ENCODE measurements at places on chromosomes 5 and 9. TPM values are rescaled to one million over a fixed set of nuclear protein-coding genes. Genes with fewer than 3 reads are reported as not detected.

DNA sequence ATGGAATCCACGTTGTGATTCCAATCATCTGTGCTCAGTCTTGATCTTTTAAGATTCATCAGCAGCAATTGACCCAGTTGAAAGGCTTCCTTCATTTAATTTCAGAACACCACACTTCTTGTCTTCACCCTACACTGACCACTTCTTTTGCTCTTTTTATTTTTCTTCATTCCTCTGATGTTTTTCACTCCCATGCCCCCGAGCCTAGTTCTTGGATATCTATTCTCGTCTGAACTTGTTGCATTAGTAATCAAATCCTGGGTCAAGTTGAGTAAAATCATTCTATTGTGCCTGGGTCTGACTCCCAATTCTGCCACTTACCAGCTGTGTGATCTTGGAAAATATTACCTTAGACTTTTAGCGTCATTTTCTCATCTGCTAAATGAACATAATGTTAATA lies 356.5 kb downstream of the CDH12 start:
- no peak overlapping the region for H3K27ac ChIP-seq
- H3K4me1 ChIP-seq = no peaks in the 10 kb centered on the region
- H3K27me3 ChIP-seq = no peaks in the 10 kb centered on the region
- DNase-seq = no peak
- H3K36me3 ChIP-seq = no peaks in the 10 kb centered on the region
- no peak overlapping the region for H3K4me3 ChIP-seq

- H3K4me1 ChIP-seq = peaks cover 11% of the 10 kb centered on the region
- H3K27me3 ChIP-seq = no peaks in the 10 kb centered on the region
- no peak overlapping the region for H3K27ac ChIP-seq
- no peak overlapping the region for H3K4me3 ChIP-seq
- DNase-seq = no peak
- H3K36me3 ChIP-seq = no peaks in the 10 kb centered on the region
Observed at GRCh38 chr5:145859897-145860296, 12.9 kb downstream of the GRXCR2 start.

DNA sequence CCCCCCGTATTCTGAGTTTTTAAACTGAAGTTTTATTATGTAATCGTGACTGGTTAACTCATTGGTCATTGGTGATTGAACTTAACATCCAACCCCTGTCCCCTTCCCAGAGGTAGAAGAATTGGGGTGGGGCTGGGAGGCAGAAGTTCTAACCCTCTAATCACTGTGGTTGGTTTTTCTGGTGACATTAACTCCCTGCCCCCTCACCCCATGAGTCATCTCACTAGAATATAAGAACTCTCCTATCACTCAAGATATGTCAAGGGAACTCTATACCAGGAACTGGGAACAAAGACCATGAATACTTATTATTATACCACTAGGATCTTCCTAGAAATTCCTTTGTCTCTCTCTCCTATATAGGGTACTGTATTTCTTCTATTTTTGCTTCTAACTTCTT lies 52.3 kb upstream of the CAVIN4 start:
- H3K4me3 ChIP-seq = no peak overlapping the region
- DNase-seq = no peak
- no peaks in the 10 kb centered on the region for H3K4me1 ChIP-seq
- H3K36me3 ChIP-seq = no peaks in the 10 kb centered on the region
- no peaks in the 10 kb centered on the region for H3K27me3 ChIP-seq

DNA sequence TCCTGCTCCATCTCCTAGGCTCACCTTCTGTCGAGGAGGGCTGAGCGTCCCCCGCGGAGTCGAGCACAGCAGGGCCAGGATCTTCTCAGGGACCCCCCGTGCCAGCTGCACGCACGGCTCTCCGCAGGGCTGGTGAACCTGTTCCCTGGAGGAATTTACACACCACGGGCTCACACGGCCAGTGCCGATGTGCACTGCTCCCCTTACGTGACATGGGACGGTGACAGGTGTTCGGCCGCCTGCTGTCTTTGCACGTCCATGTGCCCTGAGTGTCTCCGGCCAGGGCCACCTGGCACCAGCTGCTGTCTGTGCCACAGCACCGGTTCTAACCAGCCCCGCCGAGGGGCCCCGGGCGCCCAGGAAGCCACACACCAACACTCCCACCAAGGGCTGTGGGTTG lies 8.7 kb upstream of the AGPAT2 start:
- no peak for DNase-seq
- H3K4me3 ChIP-seq = no peak overlapping the region
- H3K36me3 ChIP-seq = no peaks in the 10 kb centered on the region
- peaks cover 30% of the 10 kb centered on the region for H3K27me3 ChIP-seq

- H3K4me3 ChIP-seq = peak within 1 kb of the TSS; percentile 73
- peaks cover 12% of the 10 kb centered on the region for H3K4me1 ChIP-seq
- DNase-seq = peak; percentile 95
- no peaks in the 10 kb centered on the region for H3K36me3 ChIP-seq
- H3K27ac ChIP-seq = peak within 1 kb of the TSS; percentile 83
- no peaks in the 10 kb centered on the region for H3K27me3 ChIP-seq
Observed at GRCh38 chr9:32384364-32385151, at the start of gene ACO1. ACO1 (plus strand) TSS chr9:32384643; CDS start chr9:32405507, 20,864 bp downstream.

DNA sequence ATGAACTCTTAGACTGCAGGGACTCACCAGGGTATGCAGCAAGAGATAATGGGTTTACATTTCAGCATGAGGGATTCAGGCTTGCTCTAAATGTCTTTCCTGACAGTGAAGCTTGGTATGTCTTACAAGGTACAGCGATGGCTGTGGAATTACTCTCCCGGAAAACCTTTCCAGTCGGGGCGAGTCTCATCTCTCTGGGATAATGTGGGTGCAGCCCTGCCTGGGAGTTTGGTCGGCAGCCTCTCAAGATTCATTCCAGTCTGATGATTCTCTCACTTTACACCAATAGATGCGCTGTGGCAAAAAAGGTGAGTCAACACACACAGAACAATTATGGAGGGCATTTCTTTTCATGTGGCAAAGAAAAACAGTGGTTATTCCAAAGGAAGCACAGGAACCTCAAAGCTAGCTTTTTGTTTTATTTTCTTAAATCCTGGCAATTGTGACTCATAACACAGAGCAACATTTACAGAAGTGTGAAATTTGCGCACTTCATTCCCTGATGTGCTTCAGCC lies 190.3 kb downstream of the DCP2 start:
- H3K27me3 ChIP-seq = peaks cover 2% of the 10 kb centered on the region
- H3K4me3 ChIP-seq = no peak overlapping the region
- H3K36me3 ChIP-seq = no peaks in the 10 kb centered on the region

DNA sequence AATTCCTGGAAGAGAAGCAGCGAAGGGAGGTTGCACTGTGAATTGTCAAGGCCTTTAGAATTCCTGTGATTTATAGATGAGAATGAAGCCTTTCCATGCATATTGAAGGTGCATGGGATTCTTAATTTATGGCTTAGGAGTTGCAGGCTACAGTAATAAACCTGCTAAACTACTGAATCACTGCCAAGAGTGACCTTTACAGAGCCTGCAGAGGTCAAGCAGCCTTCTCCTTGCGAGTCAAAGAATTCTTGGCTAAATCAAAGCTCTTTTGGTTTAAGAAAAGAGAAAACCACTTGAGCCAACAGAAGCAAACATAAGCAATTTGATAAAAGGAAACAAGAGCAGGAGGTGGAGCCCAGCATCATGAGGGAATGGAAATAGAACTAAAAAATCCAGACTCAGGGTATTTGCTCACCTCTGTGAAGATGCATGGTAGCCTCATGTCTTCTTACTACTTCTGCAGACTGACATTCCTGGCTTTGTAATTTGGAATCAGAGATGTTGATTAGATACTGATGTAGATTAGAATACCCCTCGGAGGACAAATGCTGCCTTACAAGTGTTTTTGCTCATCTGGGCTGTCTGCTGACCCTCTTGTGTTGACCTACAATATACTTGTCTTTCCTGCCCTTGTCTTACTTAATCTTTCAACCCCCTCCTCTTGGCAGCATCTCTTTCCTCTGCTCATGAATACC lies 90.3 kb upstream of the IFNK start:
- H3K4me3 ChIP-seq = no peak overlapping the region
- H3K27ac ChIP-seq = no peak overlapping the region
- H3K36me3 ChIP-seq = no peaks in the 10 kb centered on the region
- DNase-seq = no peak
- H3K27me3 ChIP-seq = no peaks in the 10 kb centered on the region

- no peak for DNase-seq
- no peaks in the 10 kb centered on the region for H3K4me1 ChIP-seq
- no peaks in the 10 kb centered on the region for H3K36me3 ChIP-seq
- H3K27ac ChIP-seq = no peak overlapping the region
Observed at GRCh38 chr5:20105915-20106314, 117.9 kb upstream of the CDH18 start.

DNA sequence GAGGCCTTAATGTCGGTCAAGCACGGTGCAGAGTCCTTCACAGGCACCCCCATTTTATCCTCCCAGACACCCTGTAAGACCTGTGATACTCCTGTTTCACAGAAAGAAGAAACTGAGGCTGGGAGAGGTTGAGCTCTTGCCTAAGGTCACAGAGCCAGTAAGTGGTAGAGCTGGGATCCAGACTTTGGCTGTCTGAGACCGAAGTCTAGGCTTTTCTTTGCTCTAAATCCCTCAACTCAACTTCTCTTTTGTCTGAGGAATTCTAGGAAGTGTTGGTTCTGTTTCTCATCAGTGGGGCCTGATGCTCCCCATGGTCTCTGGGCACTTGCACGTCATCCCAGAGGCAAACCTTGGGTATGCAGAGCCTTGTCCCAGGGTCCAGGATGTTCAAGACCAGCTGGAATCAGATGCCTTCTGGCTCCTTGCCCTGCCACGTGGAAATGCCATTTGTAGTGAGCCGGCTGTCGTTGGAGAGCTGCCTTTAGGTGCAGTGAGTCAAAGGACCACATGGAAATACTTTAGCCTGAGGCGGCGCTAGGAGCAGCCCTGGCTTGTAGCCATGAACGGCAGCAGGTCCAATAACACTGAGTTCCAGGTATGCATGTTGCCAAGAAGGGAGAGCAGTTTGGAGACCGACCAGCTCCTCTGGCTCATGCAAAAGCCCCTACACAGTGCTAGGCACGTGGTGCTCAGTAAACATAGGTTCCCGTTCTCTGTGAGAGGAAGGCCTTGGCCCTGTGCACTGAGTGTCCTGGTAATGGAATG lies 9.2 kb downstream of the DCANP1 start:
- H3K36me3 ChIP-seq = no peaks in the 10 kb centered on the region
- H3K4me3 ChIP-seq = no peak overlapping the region
- peaks cover 31% of the 10 kb centered on the region for H3K4me1 ChIP-seq
- no peaks in the 10 kb centered on the region for H3K27me3 ChIP-seq
- H3K27ac ChIP-seq = peak overlapping the region; percentile 75

- no peak overlapping the region for H3K4me3 ChIP-seq
- peak; percentile 37 for DNase-seq
- no peaks in the 10 kb centered on the region for H3K27me3 ChIP-seq
- no peak overlapping the region for H3K27ac ChIP-seq
Observed at GRCh38 chr9:69421908-69422801, 97.1 kb downstream of the ENTREP1 start.

GRCh38 chr5:65329266-65329665 lies 152.5 kb downstream of the ADAMTS6 start:
- no peak for DNase-seq
- H3K36me3 ChIP-seq = no peaks in the 10 kb centered on the region
- no peaks in the 10 kb centered on the region for H3K27me3 ChIP-seq
- H3K27ac ChIP-seq = no peak overlapping the region
- H3K4me1 ChIP-seq = no peaks in the 10 kb centered on the region
- no peak overlapping the region for H3K4me3 ChIP-seq

GRCh38 chr9:7293091-7293490 lies 506.5 kb downstream of the DMAC1 start:
- no peaks in the 10 kb centered on the region for H3K36me3 ChIP-seq
- no peaks in the 10 kb centered on the region for H3K27me3 ChIP-seq
- no peak for DNase-seq
- no peak overlapping the region for H3K4me3 ChIP-seq
- no peaks in the 10 kb centered on the region for H3K4me1 ChIP-seq

- H3K36me3 ChIP-seq = no peaks in the 10 kb centered on the region
- H3K27me3 ChIP-seq = no peaks in the 10 kb centered on the region
- DNase-seq = no peak
- no peak overlapping the region for H3K4me3 ChIP-seq
Observed at GRCh38 chr5:78001197-78001596, 225.1 kb upstream of the TBCA start.

DNA sequence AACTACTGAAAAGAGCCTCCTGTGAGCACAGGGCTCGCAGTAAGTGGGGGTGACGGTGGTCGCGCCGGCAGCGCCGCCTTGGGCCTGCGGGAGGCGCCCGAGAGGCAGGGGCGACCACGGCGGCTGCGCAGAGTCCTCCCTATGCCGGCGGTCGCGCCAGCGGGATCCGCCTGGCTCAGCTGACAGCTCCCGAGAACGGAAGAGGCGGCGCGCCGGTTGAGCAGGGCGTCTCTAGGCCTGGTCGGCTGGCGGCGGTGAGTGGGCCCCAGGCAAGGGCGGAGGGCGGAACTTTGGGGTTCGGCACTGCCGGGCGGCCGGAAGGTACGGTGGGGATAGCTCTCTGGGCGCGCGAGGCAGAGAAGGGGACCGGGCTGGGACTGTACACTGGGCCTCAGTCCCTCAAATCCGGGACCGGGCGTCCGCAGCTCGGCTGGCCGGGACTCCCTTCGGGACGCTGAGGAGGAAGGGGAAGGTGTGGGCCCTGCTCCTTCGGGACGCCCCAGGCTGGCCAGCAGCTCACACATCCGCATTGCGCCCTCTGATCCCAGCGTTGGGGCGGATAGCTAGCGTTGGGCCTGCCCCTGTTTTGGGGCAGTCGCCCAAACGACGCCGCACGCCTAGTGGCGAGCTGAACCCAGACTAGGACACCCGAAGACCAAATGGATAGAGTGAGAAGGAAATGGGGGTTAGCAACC lies at the start of gene RNF14:
RNF14 (plus strand) TSS at position 192 of the 695 bp plus-strand sequence. CDS start 4,484 bp downstream, outside the sequence.
- peak within 1 kb of the TSS; percentile 87 for H3K4me3 ChIP-seq
- H3K4me1 ChIP-seq = peaks cover 18% of the 10 kb centered on the region

DNA sequence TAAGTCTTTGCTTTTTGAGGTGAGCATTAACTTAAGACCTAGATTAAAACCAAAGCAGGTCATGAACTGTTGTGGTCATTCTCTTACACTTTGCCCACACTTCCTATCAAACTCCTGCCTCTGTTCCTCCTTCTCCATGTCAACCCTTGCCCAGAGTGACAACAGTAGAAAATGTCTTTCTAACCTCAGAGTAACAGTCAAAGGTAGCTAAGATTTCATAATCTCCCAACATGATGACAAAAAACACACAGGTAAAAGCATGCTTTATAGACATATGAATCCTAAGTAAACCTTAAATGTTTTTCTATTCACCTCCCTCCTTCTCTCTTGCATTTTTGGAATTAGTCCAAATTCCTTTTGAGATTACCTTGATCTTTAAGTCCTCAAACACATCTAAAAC lies 422.3 kb downstream of the SPATA31D1 start:
- no peak for DNase-seq
- H3K27me3 ChIP-seq = no peaks in the 10 kb centered on the region
- H3K4me3 ChIP-seq = no peak overlapping the region
- H3K4me1 ChIP-seq = no peaks in the 10 kb centered on the region
- H3K27ac ChIP-seq = no peak overlapping the region

GRCh38 chr5:103891151-103891550 lies 328.6 kb upstream of the NUDT12 start:
- H3K4me3 ChIP-seq = no peak overlapping the region
- DNase-seq = no peak
- no peaks in the 10 kb centered on the region for H3K36me3 ChIP-seq
- H3K27me3 ChIP-seq = no peaks in the 10 kb centered on the region
- H3K4me1 ChIP-seq = no peaks in the 10 kb centered on the region

- H3K36me3 ChIP-seq = no peaks in the 10 kb centered on the region
- H3K4me3 ChIP-seq = no peak overlapping the region
- no peak overlapping the region for H3K27ac ChIP-seq
- H3K27me3 ChIP-seq = no peaks in the 10 kb centered on the region
Observed at GRCh38 chr5:40273936-40274335, 405.8 kb upstream of the PTGER4 start.

The FCHO2 gene
- 18.0 TPM for total RNA-seq

The CLTB gene
- 221 TPM for total RNA-seq

The CYLC2 gene
- total RNA-seq = not detected

The PCDHB9 gene
- 0.15 TPM for total RNA-seq
